ENCODE measurements at places on chromosomes 2 and 18.

DNA sequence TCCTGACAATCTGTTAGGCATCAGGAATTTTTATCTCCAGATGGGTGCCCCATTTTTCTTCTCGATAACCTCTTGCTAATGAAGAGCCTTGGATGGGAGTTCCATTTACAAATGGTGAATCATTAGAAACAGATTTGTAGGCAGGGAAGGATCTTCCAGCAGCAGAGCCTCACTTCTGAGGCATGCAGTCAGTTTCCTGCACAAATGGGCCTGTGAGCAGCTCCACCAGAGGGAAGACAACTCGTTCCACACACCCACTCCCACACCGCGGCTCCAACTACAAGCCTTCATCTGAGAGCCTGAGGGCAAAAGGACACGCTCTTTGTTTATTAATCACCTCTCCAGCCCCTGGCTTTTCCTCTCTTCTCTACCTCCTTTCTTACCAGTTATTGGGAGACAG lies 108.5 kb downstream of the CTAGE1 start:
- no peak for DNase-seq

- no peak for DNase-seq
Measured at GRCh38 chr2:6506859-6507258, 358.8 kb downstream of the CMPK2 start.

DNA sequence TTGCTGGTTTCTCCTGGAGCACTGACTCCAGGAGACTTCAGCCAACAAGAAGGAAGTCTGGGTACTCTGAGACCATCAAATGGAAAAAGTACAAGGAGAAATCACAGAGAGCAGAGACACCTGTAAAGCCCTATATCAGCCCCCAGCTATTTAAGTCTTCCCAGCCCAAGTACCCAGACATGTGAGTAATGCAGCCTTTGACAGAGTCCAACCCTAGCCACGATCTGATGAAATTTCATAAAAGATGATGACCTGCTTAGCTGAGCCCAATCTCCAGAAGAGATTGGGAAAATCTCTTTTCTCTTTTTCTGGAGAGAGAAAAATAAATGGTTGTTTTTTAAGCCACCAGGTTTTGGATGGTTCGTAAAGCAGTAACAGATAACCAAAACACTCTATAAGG lies 196.6 kb downstream of the NBAS start:
- DNase-seq, result no peak

GRCh38 chr2:74205113-74205512 lies 6.7 kb downstream of the MTHFD2 start:
- no peak for DNase-seq

- DNase-seq, result no peak
Measured at GRCh38 chr18:22186484-22186971, 17.1 kb downstream of the GATA6 start.

DNA sequence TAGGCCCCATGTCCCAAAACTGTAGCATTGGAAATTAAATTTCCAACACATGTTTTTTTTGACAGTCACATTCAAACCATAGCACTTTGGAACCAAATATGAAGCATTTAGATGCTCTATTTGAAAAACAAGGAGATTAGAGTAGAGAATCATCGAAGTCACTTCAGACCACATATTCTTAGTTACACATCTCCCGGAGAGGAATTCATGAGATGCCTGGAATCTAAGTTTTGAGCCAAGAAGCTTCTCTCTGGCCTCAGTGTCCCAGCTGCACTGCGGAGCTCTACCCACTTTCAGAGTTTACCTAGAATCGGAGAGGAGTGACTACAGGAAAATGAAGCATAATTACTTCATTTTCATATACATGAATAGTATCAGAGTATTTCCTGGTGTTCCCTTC lies 385.9 kb downstream of the TNS1 start:
- no peak for DNase-seq

- peak; percentile 18 for DNase-seq
Measured at GRCh38 chr2:182650704-182651103, 65.4 kb upstream of the DNAJC10 start.
